GM04504 (cell line): ENCODE measurements at places on chromosomes 12 and 14.

DNA sequence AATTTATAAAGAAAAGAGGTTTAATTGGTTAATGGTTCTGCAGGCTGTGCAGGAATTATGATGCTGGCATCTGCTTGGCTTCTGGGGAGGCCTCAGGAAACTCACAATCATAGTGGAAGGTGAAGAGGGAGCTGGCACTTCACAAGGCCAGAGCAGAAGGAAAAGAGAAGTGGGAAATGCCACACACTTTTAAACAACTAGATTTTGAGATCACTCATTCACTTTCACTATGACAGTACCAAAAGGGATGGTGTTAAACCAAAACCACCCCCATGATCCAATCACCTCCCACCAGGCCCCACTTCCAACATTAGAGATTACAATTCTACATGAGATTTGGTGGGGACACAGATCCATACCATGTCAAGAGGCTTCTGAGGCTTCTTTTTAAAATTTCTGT lies 62.6 kb downstream of the SLC38A4 start:
- DNase-seq: no peak

- no peak for DNase-seq
Measured at GRCh38 chr12:71008616-71009015, 88.1 kb upstream of the PTPRR start.

DNA sequence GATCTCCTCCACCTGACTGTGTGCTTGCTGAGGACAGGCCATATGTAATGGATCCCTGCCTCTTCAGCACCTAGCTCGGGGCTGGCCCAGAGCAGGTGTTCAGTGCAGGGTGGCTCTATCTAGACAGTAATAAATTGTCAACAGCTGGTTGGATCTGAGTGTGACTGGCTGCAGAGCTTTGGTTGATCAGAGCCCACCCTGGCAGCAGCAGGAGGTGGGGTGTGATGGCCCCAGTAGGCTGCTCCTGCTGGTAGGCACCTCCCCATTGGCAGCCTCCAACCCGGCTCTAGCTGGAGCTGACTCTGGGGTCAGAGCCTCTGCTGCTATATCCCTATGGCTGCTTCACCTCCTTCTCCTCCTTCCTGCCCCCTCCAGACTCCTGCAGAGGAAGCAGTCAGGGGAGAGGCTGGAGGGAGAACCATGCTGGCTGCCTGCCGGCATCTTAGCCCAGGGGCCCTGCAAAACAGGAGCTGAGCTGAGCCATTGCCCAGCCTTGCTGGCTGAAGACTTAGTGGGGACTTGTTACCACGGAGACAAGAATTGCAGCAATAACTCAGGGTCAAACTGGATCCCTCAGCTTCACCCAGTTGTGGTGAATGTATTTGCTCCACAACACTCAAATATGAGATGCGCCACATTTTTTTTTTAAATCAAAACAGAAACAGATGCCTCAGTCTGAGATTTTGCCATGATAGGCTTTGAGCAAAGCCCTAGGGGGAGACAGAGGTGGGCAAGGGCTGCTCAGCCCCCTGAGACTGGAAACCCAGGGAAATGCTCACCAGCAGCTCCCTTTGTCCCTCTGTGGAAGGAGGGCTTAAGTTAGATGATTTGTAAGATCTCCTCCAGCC lies 22.2 kb downstream of the TMEM63C start:
- DNase-seq: no peak

DNA sequence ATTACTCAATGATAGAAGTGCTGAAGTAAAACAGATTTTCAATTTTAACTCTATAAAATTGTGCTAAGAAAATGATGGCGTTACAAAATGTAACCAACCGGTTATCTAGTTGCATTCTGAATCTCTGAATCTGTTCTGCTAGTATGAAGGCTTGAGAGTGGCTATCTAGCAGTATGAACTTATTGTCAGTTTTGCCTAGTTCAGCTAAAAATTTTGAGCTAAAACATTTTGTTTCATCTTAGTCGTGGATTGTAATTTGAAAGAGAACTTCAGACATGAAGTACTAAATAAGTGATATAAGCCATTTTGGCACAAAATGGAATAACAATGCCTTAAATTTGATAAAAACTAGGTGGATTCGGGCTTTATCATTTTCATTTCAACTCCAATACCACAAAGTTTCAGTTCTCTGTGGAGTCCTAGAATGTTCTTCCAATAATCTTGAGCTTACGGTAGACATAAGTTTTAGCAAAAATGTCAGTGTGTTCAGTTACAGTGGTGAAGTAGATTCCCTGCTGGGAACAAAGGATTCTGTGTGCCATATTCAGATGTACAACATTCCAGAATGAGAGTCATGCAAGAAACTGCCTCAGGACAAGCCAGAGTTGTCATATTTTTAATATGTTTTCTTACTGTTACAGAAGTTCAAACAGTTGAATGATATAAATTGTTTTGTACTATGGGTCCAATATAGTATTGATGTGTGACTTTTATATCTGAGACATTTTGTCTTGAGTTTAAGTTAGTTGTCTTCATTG lies 28.1 kb downstream of the ATP6V1D start:
- no peak for DNase-seq

GRCh38 chr12:123533672-123534643 lies at the start of gene RILPL1:
Gene RILPL1, minus strand, starts transcription at chr12:123533719. Its CDS starts 237 bp downstream, at chr12:123533482.
- peak; percentile 29 for DNase-seq

DNA sequence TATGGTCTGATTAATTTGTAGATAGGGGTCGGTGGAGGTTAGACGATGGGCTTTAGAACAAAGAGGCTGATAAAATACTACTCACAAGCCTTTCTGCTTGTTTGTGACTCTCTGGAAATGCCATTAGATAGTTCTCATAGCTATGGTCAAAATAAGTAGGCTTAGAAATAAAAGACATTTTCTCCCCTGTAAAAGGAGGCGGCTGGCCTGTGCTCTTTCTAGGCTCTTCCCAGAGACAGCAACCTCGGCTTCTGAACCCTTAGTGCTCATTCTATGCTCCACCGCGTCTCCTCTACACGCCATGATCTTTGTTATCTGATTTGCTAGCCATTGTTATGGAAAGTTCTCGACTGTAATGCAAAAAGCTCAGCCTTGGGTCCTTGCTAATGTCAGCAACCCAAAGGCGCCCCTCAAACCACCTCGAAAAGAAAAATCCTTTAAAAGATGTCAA lies 64.5 kb downstream of the CRADD start:
- DNase-seq: no peak

DNA sequence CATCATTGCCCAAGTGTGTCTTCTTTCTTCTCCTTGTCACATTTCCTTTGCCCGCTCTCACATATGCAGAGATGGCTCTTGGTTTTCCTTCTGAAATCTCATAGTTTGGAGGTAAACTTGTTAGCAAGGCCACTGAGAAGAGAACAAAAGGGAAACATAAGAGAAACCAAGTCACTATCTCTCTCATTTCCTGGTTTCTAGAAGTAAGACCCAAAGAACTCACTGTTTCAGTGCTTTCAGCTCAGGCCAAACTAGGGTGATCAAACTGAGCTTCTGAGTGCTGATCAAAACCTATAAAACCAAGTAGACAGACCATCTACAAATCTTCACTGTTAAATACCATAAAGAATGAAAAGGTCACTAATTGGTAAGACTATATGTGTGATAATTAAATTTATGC lies 275.4 kb upstream of the BTG1 start:
- no peak for DNase-seq

DNA sequence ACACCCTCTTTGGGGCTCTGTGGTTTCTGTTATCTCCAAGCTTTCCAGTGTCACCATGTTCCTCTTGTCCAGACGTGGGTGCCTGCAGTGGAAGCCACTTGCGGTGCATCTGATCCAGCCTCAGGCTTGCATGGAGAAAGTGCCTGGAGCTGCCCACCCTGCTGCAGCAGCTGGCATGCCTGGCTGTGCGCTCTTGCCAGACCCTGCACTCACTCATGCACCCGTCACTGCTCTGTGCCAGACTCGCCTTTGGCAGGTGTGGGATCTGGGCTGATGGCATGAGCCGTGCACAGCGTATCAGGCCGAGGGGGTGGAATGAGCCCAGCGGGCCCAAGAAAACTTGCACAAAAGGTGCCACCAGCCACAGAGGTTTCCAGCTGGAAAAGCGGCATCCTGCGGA lies 105.1 kb downstream of the MNAT1 start:
- DNase-seq: no peak

DNA sequence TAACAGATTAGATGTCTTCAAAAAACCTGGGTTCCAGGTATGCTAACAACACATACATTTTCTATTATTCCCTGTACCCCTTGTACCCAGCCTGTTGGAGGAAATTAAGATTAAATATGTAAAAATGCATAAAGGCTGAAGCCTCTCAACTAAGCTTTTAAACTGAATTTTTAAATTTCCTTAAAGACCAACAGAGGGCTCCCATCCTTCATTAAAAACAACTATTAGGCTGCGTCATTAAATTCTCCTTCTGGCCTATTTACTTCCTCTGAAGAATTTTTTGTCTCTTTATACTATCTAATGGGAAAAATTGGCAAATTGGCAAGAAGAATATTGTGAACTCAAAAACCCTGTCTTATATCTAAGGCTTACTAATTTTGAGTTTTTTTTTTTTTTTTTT lies 21.8 kb downstream of the SENP1 start:
- DNase-seq: no peak

- DNase-seq: peak; percentile 67
Measured at GRCh38 chr12:101021911-101022388, 188.1 kb downstream of the SLC5A8 start.

DNA sequence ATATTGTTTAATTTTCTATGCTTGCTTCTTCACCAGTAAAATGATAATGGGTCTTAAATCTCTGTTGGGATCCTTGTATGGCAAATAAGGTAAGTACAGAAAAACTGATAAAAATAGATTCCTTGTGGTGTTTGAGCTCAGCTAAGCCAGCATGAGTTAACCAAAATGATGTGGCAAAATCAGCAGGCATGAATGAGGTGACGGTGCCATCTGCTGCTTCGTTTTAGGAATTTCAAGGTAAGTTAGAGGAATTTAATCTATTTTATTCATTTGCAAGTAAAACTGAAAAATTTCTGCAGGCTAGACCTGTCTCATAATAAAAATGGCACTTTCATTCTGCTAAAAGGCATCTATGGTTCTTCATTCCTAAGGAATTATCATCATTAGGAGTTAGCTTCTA lies 10.0 kb upstream of the CLEC7A start:
- DNase-seq: peak; percentile 42

DNA sequence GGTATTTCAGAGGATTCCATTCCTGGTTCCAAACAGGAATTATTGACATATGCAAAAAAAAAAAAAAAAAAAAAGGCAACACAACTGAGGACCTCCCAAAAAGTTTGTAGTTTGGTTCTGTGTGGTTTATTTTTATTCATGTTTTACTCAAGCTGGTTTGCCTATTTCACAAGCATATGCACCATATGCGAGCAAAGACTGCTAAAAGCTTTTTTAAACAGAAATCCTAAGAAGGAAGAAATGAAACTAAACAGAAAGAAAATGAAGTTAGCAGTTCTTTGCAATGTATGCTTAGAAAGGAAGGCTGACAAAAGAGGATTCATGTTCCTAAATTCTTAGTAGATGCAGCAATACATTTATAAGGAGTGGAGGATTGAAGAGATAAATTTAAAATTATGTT lies 487.6 kb upstream of the FLRT2 start:
- no peak for DNase-seq

DNA sequence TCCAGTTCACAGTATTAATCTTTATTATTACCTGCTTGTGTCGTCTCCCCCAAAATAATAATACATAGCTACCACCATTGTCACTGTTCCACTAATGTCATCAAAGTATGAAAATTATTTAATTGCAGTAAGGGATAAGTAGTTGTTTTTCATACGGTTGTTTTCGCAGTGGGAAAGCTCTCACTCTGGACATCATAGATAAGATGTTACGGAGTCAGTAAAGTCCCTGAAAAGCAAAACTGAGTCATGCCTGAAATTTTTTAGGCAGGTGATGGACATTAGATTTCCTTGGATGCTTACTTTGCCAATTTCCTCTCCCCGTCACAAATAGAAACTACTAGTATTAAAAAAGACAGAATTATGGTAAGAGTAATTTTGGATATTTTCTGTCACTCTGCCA lies 13.2 kb downstream of the PNP start:
- DNase-seq: no peak

GRCh38 chr14:52693532-52693931 lies 1.8 kb downstream of the ERO1A start:
- DNase-seq: no peak

DNA sequence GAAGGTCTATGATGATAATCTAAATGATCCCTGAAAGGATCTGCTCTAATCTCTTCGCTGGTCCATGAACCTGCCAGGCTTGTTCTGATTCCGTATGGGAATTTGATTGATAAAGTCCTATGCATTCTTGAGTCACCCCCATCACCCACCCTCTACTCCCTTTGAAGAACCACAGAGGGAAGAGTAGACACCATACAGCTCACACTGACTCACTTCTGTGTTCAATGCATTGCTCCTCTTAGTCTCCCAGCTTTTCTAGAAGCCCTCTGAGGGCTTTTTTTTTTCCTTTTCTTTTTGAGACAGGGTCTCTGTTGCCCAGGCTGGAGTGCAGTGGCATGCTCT lies 18.5 kb upstream of the GPRC5A start:
- no peak for DNase-seq

- no peak for DNase-seq
Measured at GRCh38 chr14:48957486-48957885, 628.7 kb downstream of the RPS29 start.

GRCh38 chr14:67133595-67134441 lies 55.4 kb upstream of the GARIN2 start:
- no peak for DNase-seq

DNA sequence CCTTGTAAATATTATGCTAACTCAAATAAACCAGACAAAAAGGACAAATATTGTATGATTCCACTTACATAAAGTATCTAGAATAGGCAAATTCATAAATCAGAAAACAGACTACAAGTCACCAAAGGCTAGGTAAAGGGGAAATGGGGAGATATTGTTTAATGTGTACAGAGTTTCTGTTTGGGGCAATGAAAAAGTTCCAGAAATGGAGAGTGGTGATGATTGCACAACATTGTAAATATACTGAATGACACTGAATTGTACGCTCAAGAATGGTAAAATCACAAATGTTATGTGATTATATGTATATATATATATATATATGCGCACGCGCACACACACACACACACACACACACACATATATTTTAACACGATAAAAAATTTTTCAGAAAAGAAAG lies 182.5 kb downstream of the SLC2A13 start:
- DNase-seq: no peak

- DNase-seq: no peak
Measured at GRCh38 chr14:104845834-104846441, 19.1 kb upstream of the CEP170B start.

GRCh38 chr12:89448526-89448925 lies 76.1 kb downstream of the GALNT4 start:
- DNase-seq: no peak
